ENCODE measurements at places on chromosomes 16 and 17. TPM values are rescaled to one million over a fixed set of nuclear protein-coding genes. Genes with fewer than 3 reads are reported as not detected.

TMEM98 gene
- polyA plus RNA-seq, result 45.8 TPM

TBC1D26 gene
- polyA plus RNA-seq, result 0.30 TPM

TBC1D3C gene
- polyA plus RNA-seq, result not detected

PERCC1 gene
- 0.12 TPM for polyA plus RNA-seq

ELMO3 gene
- polyA plus RNA-seq, result 17.7 TPM

SLC35G6 gene
- not detected for polyA plus RNA-seq

SLFN12L gene
- 0.88 TPM for polyA plus RNA-seq

C17orf67 gene
- 0.64 TPM for polyA plus RNA-seq

TPSD1 gene
- 2.9 TPM for polyA plus RNA-seq

AURKB gene
- polyA plus RNA-seq, result 3.6 TPM

IKZF3 gene
- 1.4 TPM for polyA plus RNA-seq

BICDL2 gene
- 12.7 TPM for polyA plus RNA-seq

XYLT1 gene
- polyA plus RNA-seq, result 1.4 TPM

CACNG3 gene
- not detected for polyA plus RNA-seq

JUP gene
- polyA plus RNA-seq, result 60.9 TPM

MMP2 gene
- 41.9 TPM for polyA plus RNA-seq

KRTAP2-3 gene
- not detected for polyA plus RNA-seq

TMIGD1 gene
- not detected for polyA plus RNA-seq

ACSM5 gene
- 0.52 TPM for polyA plus RNA-seq

GRIN2A gene
- polyA plus RNA-seq, result 0.02 TPM

METTL26 gene
- polyA plus RNA-seq, result 200 TPM

COTL1 gene
- 80.1 TPM for polyA plus RNA-seq

SLC6A4 gene
- 8.9 TPM for polyA plus RNA-seq

GJC1 gene
- 3.9 TPM for polyA plus RNA-seq

COPRS gene
- polyA plus RNA-seq, result 30.7 TPM

ZNF423 gene
- 1.8 TPM for polyA plus RNA-seq

DNAH3 gene
- 1.0 TPM for polyA plus RNA-seq

GALR2 gene
- 0.20 TPM for polyA plus RNA-seq

KRT27 gene
- polyA plus RNA-seq, result 1.5 TPM

CCL2 gene
- 1,172 TPM for polyA plus RNA-seq

INCA1 gene
- polyA plus RNA-seq, result 3.4 TPM

CACNG1 gene
- 0.05 TPM for polyA plus RNA-seq

G6PC1 gene
- polyA plus RNA-seq, result not detected

NHLRC4 gene
- 2.3 TPM for polyA plus RNA-seq

KRTAP3-2 gene
- 0.94 TPM for polyA plus RNA-seq

RUNDC1 gene
- polyA plus RNA-seq, result 8.1 TPM

PRM2 gene
- polyA plus RNA-seq, result not detected

METRN gene
- 30.3 TPM for polyA plus RNA-seq

MRPL45 gene
- 16.3 TPM for polyA plus RNA-seq

RCVRN gene
- 0.09 TPM for polyA plus RNA-seq

ICAM2 gene
- 64.1 TPM for polyA plus RNA-seq

SBK1 gene
- 1.8 TPM for polyA plus RNA-seq

CCL16 gene
- polyA plus RNA-seq, result 0.20 TPM

ATAD5 gene
- polyA plus RNA-seq, result 0.63 TPM

TP53TG3 gene
- polyA plus RNA-seq, result not detected

CD300LB gene
- 1.5 TPM for polyA plus RNA-seq

PLLP gene
- polyA plus RNA-seq, result 98.7 TPM

TNP2 gene
- polyA plus RNA-seq, result not detected

CDH8 gene
- 0.06 TPM for polyA plus RNA-seq

GFER gene
- 63.5 TPM for polyA plus RNA-seq

PROCA1 gene
- polyA plus RNA-seq, result 3.4 TPM

All from lung (tissue), 17 donors.